ENCODE measurements at places on chromosomes 12 and 14.

DNA sequence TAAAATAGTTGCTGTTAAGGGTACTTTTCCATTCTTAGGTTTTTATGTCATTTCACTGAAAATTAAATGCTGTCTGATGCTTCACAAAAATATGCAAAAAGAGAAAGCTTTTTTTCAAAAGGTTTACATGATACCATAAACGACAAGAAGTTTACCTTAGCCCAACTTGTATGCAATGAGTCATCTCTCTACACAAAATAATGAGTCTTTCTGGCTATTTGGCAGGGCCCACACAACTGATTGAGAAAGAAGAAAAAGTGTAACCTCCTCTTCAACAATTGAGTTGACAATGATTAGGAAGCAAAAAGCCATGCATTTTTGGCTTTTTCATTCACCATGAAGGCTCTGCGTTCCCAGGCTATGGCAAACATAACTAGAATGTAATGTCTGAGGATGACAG is 165.4 kb upstream of the CPNE8 start:
- DNase-seq = no peak

GRCh38 chr12:107064687-107065086 is 28.7 kb downstream of the CRY1 start:
- DNase-seq = no peak

DNA sequence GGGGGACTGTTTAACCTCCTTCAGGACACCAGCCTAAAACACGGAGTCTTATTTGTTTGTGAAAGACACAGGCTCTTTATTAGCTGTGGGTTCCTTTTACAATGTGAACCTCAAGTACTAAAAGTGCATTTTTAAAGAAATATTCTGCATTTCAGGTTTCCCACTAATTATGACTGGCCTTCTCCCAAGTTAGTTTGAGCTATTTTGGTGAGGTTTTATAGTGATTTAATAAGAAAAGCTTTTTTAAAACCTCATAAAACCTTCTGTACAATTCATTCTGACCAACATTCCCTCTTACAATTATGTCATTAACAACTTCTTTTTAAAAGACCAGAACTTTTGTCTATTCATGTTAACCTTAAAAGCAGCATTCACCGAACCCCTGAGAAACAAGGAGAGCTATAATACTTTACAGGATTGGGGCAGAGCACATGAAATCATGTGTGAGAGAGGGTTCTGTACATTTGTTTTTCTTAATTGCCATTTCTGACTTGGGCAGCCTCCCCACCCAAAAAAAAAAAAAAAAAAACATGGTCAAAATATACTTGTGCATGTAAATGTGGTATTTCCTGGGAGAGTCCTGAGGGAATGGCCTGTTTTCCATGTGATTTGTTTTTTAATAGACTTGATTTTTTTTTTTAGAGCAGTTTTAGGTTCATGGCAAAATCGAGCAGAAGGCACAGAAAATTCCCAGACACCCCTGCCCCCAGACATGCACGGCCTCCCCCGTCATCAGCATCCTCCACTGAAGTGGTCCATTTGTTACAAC is 169.5 kb downstream of the CHST11 start:
- DNase-seq = no peak

GRCh38 chr12:6945613-6946012 is 1.8 kb downstream of the C12orf57 start:
- DNase-seq = no peak

- no peak for DNase-seq
Observed at GRCh38 chr12:98229540-98229924, 285.9 kb upstream of the TMPO start.

GRCh38 chr12:1926251-1926657 is 7.8 kb upstream of the CACNA2D4 start:
- no peak for DNase-seq
